Esophagus mucosa (tissue), 1 donor: ENCODE measurements at places on chromosomes 3 and 15.

- no peak for ATAC-seq
Measured at GRCh38 chr3:70090322-70090913, 90.9 kb downstream of the SAMMSON start.

- no peak for ATAC-seq
Measured at GRCh38 chr15:42283671-42284070, 10.4 kb upstream of the TMEM87A start.

GRCh38 chr3:23667536-23668429, 138.0 kb upstream of the UBE2E1 start:
- no peak for ATAC-seq

- no peak for ATAC-seq
Measured at GRCh38 chr3:113698956-113699355, 2.5 kb upstream of the USF3 start.

- peak; percentile 65 for ATAC-seq
Measured at GRCh38 chr15:96123630-96124187, 206.8 kb upstream of the NR2F2 start.

DNA sequence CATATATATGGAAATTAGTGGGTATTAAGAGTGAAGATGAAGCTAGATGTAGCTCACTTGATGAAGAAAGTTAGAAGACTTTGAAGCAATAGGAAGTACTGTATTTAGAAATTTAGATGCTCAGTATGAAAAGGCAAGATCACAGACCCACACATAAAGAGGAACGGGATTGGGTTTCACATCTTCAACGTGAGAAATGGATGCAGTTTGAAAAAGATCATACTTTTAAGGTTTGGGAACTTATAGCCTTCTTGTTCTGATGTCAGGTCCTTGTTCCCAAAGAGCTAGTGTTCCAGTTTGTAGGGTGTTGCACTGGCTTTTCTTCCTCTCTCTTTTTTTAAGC, 16.7 kb downstream of the AP3S2 start:
- no peak for ATAC-seq

DNA sequence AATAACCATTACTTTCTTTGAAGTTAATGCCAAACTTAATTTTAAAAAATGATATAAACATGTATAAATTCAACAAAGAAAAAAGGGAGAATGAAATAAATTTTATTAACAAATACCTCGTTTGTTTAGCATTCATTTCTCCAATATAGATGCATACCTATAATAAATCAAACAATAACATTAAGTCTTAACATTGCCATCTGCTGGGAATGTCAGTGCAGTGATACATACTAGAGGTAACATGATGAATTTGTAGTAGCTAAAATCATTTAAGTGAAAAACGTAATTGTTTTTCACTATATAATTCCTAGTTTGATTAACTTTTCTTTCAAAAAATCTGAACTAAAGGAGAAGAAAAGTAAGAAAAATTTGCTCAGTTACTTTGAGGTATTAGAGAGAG, 340.2 kb upstream of the CBLB start:
- no peak for ATAC-seq

GRCh38 chr3:124530916-124531315, 199.3 kb upstream of the UMPS start:
- no peak for ATAC-seq

DNA sequence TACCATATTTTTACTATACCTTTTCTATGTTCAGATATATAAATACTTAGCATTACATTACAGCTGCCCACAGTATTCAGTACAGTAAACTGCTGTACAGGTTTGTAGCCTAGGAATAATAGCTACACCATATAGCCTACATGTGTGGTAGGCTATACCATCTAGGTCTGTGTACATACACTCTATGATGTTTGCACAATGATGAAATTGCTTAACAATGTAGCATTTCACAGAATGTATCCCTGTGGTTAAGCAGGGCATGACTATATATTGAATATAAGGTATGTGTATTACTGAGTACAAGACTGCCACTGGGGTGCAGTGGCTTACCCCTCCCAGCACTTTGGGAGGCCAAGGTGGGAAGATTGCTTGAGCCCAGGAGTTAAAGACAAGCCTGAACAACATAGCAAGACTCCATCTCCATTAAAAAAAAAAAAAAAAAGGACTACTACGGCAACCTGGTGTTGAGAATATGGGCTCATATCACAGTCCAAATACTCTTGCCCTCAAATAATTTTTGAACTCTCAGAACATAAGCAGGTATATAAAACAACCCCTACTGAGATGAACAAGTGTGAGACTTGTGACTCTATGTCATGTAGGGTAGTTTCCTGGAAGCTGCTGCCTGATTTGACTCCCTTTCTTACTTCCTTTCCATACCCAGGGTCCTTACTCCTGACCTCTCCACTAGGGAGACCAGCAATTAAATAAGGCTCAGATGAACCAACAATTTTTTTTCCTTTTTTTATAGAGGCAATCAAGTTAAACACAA, 4.8 kb downstream of the PPP1R14D start:
- ATAC-seq, result peak; percentile 86

DNA sequence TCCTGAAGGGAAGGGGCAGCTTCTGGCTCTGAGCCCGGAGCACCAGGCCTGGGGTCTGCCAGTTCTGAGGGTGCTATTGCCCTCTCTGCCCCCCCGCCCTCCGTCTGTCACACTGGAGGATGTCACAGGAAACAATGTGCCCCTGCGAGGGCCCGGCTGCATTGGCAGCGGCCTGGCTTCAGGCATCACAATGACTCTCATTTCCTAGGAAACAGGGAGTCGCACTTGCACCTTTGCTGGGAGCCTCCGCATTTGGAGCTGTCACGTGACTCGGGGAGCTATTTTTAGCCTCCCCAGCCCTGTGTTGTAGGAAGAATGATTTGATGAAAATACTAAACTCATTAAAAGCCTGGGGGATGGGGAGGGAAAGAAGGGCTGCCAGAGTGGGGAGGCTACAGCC, 518.9 kb downstream of the SHQ1 start:
- ATAC-seq, result no peak

GRCh38 chr3:146493221-146493620, 23.9 kb upstream of the PLSCR2 start:
- peak; percentile 55 for ATAC-seq

DNA sequence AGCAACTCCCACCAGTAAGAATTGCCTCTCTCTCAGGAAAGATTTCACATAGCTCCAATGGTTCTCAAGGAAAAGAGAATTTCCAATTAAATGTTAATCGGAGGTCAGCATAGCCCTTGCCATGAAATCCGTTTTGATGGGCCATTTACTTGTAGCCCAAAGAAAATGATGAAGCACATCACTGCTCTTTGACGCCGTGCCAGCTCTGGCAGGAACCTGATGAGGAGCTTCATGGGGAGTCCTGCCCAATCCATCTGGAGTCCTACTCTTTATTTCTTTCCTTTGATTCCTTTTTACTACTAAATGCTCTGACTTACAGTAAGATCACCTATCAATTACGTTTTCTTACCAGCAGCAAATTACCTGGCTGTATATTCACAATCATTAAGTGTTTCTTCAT, 84.7 kb downstream of the FGF12 start:
- ATAC-seq, result no peak

DNA sequence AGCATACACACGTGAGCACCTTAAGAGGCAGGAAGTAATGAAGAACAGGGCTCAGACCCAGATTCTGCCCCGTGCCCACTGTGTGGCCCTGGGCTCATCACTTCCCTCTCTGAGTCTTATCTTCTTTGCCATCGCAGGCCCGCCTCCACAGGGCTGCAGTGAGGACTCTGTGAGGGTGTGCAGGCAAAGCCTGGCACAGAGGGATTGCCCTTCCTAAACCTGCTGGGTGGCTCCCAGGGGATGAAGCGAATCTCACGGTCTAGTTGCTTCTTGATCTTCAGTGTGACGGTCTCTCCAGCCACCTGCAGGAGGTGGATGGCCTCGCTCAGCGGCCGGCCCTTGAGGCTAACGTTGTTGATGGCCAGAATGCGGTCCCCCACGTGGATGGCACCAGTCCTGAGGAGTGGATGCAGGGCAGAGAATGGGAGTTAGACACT, 32.8 kb downstream of the GRIP2 start:
- ATAC-seq, result no peak

- ATAC-seq, result no peak
Measured at GRCh38 chr3:195319060-195319459, 48.1 kb upstream of the XXYLT1 start.

DNA sequence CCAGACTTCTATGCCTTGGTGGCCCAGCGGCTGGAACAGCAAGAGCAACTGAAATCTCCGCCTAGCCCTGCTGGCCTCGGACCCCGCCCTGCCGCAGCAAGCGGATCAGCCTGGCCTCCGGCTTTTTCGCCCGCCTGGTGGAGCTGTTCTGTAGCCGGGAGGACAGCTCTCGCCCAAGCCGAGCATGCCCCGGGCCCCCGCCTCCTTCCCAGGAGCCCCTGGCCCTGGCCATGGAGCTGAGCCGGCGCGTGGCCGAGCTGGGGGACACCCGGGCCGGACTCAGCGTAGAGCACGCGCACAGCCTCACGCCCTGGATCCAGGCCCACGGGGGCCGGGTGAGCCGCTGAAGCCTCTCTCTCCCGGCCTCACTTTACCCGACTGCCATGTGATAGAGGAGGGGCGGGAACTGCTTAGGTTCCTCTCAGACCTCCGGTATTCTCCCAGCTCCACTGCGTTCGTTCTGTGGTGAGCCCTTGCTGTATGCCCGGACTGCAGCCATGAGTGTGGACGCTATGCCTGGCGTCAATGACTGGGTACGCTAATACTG, 24.1 kb upstream of the MRPL3 start:
- ATAC-seq, result peak; percentile 52

GRCh38 chr3:14845180-14845579, 26.4 kb downstream of the FGD5 start:
- ATAC-seq, result no peak

DNA sequence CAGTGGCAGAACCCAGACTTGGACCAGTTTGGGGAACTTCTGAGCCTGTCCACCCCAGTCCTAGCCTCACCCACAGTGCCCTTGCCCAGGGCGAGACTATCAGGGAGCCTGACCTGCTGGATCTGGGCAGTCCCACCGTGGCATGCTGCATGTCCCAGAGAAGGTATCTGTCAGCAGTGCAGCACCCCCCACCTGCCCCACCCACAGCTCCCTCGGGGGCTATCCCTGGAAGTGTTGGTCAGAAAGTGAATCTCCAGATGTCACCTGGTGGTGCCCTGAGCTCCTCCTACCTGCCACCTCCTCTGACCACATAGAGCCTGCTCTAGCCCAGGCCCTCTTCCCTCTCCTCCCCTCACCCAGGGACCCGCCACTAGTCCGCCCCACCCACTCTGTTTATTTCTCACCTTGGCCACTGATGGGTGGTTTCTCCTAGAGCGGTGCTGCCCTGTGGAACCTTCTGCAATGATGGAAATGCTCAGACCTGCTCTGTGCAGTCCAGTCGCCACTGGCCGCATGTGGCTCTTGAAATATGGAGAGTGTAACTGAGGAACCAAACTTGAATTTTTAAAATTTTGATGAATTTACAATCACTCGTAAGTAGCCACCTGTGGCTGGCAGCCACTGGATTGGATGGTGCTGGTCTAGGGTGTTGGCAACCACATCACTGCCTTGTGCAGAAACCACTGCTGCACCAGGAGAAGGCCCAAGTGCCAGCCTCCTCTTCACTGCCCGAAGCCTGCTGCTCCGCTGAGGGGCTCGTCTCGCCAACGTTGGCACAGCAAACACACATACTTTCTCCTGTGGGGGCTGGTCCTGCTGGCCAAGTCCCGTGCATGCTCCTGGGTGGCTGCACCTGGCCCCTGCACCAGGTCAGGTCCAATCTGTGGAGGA, 13.1 kb downstream of the HDAC11 start:
- no peak for ATAC-seq

DNA sequence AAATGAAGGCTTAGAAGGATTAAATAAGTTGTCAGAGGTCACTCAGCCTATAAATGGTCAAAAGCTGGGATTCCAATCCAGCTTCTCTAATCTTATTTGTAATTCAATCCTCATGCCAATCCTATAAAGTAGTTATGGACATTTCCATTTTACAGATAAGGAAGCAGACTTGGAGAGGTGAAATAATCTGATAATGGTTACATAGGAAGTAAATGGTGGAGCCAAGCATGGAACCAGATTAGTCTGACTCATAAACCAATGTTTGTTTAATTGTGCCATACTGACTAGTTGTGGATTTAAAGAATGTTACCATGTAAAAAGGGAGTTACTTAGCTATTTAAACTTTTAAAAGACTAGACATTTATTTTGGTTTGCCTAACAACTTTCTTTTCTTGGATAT, 59.7 kb downstream of the KCNAB1 start:
- ATAC-seq, result no peak

- ATAC-seq, result peak; percentile 52
Measured at GRCh38 chr3:29515451-29515850, 234.6 kb downstream of the RBMS3 start.

DNA sequence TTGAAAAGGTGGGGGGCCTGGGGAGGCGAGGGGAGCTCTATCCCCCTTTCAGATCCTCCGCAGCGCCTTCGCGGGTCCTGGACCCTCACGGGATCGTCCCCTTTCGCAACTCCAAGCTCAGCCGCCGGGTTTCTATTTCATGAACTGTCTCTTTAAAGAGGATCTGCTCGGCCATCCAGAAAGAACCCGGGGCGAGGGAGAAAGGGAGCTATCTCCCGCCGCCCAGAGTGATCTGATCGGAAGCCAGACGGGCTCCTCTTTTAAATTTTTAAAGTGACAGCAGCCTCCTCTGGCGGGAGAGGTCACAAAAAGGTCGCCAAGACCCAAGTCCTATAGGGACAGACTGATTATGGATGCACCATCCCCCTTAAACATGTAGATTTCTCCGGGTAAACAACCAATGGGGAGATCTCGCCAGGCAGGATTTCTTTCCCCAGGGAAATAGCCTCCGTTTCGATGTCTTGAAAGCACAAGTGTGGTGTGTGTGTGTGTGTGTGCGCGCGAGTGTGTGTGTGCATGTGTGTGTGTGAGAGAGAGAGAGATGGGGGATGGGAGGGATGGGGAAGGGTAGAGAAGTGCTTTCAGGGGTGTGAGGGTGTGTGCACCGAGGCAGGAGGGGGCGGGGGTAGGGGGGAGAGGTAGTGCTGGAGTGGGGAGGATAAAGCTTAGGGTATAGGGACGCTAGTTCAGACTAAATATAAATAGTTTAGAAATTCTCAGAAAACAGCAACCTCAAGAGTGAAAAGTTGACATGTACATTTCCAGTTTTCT, 516.1 kb downstream of the MECOM start:
- peak; percentile 39 for ATAC-seq

DNA sequence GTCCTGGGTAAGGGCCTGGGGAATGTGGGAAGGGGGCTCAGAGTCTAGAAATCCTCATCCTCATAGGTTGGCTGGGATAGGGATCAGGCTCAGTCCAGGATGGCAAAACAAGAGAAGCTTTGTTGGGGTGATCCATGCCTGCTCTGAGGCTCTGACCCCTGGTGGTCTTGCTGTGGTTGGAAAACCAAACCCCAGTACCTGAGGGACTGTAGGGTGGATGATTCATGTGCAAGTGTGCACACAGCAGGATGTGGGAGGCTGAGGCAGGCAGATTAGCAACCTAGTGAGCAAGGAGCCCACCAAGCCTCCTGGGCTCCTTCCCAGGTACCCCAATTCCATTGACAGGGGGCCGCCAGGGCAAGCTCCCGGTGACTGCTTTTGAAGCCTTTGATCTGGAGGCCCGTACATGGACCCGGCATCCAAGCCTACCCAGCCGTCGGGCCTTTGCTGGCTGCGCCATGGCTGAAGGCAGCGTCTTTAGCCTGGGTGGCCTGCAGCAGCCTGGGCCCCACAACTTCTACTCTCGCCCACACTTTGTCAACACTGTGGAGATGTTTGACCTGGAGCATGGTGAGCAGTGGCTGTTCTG, 3.1 kb downstream of the KLHDC8B start:
- ATAC-seq, result no peak
